NCI-H1048 (cell line): ENCODE measurements at places on chromosomes 16 and 17.

- no peak for DNase-seq
These were observed 9.5 kb upstream of the NDEL1 start for GRCh38 chr17:8426094-8426720.

DNA sequence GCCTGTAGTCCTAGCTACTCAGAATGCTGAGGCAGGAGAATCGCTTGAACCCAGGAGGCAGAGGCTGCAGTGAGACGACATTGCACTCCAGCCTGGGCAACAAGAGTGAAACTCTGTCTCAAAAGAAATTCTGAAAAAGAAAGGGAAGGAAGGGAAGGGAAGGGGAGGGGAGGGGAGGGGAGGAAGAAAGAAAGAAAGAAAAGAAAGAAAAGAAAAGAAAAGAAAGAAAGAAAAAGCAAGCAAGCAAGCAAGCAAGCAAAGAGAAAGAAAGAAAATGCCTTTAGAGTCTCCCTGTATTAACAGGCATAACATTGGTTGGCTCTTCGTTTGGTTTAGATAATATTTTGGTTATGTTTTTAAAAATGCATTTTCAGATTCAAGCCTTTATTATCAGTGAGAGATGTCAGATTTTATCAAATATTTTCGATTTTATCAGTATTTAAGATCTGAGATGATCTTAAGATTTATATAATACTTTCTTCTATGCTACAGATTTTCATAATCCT lies 281.1 kb downstream of the NPIPA8 start:
- DNase-seq: no peak

DNA sequence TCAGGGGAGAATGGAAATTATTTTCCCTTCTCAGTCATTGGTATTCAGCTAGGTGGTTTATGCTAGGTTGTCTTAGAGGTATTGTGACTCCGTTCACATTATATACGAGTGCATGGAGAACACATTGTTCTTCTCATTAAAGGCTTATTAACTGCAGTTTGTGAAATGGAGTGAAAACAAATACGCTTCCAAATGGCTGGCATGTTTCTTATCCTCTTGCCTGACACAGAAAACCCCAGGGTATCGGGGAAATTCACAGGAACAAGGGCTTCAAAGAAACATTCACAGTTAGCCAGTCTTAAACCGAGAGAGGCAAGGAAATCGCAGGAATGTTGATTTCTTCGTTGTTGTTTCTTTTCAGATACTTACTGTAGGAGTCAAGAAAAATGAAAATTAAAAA lies 1047.9 kb upstream of the RBFOX1 start:
- no peak for DNase-seq

DNA sequence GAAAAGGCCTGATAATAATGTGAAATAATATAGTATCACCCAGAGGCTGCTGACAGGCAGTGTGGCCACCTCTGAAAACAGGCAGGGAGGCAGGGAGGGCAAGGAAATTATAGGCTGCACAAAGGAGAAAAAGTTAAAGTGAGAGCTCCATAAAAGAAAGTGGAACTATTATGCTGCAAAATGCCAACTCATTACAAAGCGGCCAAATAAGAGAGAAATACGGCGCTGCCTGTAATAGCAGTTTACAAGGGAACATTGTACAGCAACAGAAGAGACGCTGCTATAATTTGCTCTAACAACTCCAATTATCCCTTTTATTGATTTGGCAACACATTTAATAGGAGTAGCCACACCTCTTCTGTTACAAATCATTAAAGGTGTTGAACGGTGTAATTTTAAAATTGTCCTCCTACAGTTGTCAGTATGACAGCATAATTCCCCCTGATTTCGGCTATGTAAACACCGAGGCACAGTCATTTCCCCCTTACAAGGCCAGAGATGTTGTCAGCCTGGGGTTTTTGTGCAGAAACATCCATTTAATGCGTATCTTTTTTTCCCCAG lies 120.3 kb downstream of the MRM1 start:
- no peak for DNase-seq

- no peak for DNase-seq
These were observed 586 bp downstream of the CACNG1 start for GRCh38 chr17:67044940-67045339.
